ENCODE measurements at places on chromosomes 7 and 10. TPM values are rescaled to one million over a fixed set of nuclear protein-coding genes. Genes with fewer than 3 reads are reported as not detected.

DNA sequence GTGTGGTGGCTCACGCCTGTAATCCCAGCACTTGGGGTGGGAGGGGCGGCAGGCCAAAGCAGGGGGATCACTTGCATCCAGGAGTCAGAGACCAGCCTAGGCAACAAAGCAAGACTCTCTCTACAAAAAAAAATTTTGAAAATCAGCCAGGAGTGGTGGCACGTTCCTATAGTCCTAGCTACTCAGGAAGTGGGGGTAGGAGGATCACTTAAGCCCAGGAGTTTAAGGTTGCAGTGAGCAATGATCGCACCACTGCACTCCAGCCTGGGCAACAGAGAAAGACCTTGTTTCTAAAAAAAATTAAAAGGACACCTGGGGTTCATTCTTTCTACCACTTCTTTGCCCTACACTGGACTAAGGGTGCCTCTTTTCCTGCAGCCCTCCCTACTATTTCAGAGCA, 15.1 kb downstream of the WAPL start:
- no peak for DNase-seq

- DNase-seq: no peak
Observed at GRCh38 chr10:30877111-30877510, 154.6 kb downstream of the ZNF438 start.

SLC37A3 gene
- total RNA-seq: 11.9 TPM

ACBD5 gene
- total RNA-seq: 87.7 TPM

TFEC gene
- 2.0 TPM for total RNA-seq

GRCh38 chr7:149409895-149410294, 51.0 kb downstream of the ZNF777 start:
- DNase-seq: no peak

Data from left ventricle myocardium superior (tissue), 1 donor.